Left ventricle myocardium superior (tissue), 1 donor: ENCODE measurements at places on chromosomes 2 and 18. TPM values are rescaled to one million over a fixed set of nuclear protein-coding genes. Genes with fewer than 3 reads are reported as not detected.

Gene GALNT13
- total RNA-seq = 0.15 TPM

Gene MDH1B
- 1.0 TPM for total RNA-seq

Gene PLEKHM3
- total RNA-seq = 13.3 TPM

Gene NOSTRIN
- 11.5 TPM for total RNA-seq

Gene UGT1A5
- not detected for total RNA-seq

Gene ICOS
- total RNA-seq = not detected

GRCh38 chr2:66283787-66284186, 151.1 kb upstream of the MEIS1 start:
- no peak for DNase-seq

GRCh38 chr2:146850746-146851145, 994.1 kb upstream of the ACVR2A start:
- DNase-seq = no peak

DNA sequence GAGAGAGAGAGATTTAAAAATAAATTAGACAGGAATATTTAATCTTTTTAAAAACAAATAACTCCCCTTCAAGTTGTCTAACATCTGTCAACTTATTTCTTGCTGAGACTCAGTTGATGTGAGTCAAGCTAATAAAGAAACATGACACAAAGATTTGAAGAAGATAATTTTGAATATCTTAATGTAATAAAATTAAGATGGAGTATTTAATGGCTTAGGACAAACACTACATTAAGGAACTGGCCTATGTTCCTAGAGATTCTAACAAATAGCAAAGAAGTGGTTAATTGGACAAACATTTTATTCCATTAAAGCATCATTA, 134.0 kb downstream of the INSIG2 start:
- no peak for DNase-seq

DNA sequence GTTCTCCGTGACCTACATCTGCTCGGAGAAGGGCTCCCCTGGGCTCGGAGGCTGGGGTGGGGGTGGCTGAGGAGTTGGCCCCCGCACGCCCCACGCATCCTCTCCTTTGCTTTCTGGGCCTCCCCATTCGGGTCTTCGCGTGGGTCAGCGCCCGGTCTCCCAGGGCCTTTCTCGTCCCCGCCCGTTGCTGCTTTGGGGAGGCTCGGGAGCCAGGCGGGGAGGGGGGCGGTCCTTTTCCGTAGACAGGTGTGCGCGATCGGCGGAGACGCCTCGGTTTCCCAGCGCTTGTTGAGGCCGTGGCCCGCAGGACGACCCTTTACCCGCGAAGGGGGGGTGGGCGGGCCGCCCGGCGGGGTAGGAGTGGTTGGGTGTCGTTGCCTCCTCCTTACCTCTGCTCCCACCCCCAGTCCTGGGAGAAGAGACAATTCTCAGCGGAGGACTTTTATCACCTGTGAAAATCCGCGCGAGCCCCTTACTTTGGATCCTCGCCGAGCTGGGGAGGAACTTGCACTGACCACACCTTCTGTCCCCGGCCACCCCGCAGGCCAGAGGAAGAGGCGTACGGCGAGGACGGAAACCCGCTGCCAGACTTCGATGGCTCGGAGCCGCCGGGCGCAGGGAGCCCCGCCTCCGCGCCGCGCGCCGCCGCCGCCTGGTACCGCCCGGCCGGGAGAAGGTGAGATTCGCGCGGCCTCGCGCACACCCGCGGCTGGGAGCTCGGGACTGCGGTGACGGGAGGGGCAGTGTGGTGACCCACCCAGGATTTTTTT, 2.6 kb downstream of the ADCYAP1 start:
- DNase-seq = peak; percentile 41

DNA sequence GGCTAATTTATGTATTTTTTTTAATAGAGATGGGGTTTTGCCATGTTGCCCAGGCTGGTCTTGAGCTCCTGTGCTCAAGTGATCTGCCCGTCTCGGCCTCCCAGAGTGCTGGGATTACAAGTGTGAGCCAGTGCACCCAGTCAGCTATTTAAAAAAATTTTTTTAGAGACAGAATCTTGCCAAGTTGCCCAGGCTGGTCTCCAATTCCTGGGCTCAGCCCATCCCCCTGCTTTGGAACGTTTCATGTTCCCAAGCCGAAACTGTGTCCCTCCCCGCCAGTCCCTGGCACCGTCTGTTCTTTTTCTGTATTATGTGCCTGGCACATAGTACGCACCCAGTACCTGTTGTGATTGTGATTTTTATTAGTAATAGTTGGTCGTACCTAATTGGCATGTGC, 63.1 kb upstream of the MGAT5 start:
- peak; percentile 75 for DNase-seq

- DNase-seq = no peak
These were observed 7.5 kb downstream of the SLC9A4 start for GRCh38 chr2:102480285-102481195.

- no peak for DNase-seq
These were observed 34.6 kb upstream of the SP9 start for GRCh38 chr2:174300114-174300513.

GRCh38 chr2:65850695-65851094, 418.3 kb upstream of the SPRED2 start:
- no peak for DNase-seq

GRCh38 chr2:207484444-207485391, 45.0 kb upstream of the CREB1 start:
- no peak for DNase-seq

DNA sequence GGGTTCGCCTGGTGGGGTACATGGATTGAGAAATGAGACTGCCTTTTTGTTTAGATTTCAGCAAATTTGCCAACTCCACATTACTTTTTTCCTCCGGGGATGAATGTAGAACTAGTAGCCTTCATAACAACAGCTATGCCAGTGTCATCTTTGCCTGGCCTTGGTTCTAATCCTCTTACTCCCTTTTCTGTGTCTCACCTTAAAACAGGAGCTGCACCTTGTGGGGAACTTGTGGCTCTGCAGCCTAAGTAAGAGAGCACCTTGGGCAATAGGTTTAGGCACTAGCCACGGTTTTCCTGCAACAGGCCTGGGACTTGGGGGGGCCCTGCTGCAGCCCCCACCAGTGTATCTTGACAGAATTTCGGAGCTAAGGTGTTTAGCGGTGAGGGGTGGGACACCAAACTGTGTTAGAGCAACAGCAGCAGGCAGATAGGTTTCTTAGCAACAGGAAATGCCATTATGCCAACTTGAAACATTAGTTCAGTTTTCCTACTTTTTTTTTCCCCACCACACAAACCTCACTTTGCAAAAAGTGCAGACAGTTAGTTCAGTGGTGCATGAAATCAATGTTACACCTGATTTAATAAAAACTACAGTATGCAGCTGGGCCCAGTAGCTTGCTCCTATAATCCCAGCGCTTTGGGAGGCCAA, 173.7 kb downstream of the PRKCE start:
- no peak for DNase-seq

- no peak for DNase-seq
These were observed 12.0 kb downstream of the ALPG start for GRCh38 chr2:232418466-232419244.

GRCh38 chr2:220703279-220703678, 868.8 kb downstream of the EPHA4 start:
- no peak for DNase-seq

DNA sequence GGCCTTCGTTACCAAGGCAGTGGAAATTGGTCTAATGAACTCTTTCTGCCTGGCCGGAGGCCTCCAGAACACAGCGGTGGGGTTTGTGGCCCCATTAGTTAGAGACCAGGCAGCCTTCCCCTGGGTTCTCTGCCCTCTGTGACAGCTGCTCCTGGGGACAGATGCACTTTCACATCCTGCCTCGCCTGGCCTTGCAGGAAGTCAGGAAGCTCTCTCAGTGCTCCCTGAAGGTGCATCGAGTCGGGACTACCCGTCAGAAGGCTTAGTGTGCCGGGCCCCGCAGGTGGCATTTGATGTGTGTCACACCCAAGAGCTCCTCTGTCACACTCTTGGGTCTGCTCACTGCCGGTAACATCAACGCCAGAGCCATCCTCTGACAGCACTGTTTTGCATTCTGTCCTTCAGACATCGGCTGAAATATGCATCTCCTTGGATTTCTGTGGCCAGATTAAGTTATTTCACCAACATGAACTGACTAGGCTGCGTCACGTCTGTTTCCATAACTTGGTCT, 158.3 kb downstream of the LDLRAD4 start:
- no peak for DNase-seq

DNA sequence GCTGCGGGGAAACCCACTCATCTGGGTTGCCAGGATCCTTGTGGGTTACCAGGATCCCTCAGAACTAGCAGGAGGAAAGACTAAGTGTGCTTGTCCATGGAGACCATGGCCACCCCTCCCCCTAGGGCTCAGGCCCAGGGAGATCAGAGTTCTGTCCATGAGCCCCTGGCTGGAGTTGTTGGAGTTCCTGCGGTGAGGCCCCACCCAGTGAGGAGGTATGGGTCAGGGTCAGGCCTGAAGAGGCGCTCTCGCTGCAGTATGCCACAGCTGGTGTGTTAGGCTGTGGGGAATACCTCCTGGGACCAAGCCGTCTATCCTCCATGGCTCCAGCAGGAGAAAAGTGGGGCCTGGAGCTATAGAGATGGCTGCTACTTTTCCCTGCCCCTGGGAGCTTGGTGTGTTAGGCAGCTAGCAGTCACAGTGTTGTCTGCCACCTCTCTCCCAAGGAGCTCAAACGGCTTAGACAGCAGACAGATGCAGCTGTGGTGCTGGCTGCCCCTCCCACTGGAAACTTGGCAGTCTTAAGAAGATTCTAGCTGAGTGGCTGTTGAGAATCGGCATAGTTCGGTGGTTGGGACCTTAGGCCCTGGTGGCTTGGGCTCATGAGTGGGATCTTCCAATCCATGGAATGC, 240.3 kb upstream of the CELF4 start:
- no peak for DNase-seq

GRCh38 chr2:20168727-20169696, 55.9 kb downstream of the SDC1 start:
- no peak for DNase-seq

DNA sequence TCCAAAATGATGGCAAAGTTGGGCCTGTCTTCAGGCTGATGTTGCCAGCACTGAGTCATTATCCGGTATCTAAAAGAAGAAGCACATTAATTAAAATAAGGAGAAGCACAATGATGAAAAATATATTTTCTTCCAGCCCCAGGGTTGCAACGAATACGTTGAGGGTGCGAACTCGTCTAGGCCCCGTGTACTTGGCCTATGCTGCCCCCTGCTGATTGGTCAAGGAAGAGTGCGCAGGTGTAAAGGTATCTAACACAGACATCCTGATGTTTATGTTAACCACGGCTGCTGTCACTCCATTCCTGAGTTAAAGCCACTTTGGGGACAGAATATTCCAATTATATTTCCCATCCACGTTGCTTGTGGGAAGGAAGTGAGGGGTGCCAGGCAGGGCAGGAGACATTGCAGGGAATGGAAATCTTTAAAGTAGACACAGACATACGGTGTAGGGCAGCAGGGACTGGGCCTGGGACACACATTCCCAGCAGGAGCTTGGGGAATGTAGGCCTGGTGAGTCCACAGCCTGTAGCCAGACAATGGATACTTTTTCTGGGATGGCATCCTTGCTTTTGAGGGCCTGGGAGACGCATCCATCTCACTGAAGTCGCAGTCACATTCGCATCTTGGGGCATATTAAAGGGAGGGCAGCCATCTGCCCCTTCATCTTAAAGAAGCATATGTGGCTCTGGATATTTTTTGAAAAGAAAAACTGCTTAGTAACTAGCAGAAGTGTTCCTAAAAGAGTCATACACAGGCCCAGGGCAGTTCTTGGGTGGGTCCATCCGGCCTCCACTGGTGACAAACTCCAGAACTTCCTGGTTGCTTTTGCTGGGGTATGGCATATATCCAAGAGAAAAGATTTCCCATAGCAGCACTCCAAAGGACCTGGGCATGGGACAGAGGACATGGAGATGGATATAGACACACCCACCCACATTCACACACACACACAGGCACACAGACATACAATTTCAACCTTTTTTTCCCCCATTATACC, 81.9 kb downstream of the CLIP4 start:
- DNase-seq = peak; percentile 68

DNA sequence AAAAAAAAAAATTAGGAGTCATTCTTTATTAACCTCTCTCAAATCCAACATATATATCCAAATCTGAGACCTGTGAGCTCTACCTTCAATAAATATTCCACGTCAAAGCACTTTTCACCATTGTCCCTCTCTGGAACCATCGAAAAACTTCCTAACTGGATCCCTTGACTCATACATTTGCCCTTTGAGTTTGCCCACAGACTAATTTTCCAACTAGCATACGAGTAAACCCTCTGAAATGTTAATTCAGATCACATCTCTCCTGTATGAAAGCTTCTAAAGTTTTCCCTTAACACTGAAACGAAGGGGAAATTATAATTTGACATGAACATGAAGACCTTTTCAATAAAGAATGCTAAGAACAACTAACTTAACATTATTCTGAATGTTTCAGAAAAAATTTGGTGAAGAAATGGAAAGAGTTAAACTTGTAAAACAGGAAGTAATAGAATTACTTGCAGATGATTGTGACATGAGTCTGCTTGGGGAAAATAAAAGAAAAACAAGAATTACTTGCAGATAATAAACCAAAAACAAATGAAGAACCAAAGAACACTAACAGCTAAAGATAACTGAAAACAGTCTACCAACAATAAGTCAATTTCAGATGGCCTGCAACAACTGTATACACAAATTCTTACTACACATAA, 110.6 kb downstream of the C2orf74 start:
- no peak for DNase-seq

- DNase-seq = no peak
These were observed 23.2 kb downstream of the SPEG start for GRCh38 chr2:219457784-219458369.

GRCh38 chr18:60981682-60982328, 351.4 kb upstream of the CDH20 start:
- no peak for DNase-seq

- peak; percentile 58 for DNase-seq
These were observed 31.1 kb downstream of the NAB1 start for GRCh38 chr2:190679813-190680591.

GRCh38 chr2:124501575-124502152, 476.6 kb downstream of the CNTNAP5 start:
- DNase-seq = peak; percentile 30

DNA sequence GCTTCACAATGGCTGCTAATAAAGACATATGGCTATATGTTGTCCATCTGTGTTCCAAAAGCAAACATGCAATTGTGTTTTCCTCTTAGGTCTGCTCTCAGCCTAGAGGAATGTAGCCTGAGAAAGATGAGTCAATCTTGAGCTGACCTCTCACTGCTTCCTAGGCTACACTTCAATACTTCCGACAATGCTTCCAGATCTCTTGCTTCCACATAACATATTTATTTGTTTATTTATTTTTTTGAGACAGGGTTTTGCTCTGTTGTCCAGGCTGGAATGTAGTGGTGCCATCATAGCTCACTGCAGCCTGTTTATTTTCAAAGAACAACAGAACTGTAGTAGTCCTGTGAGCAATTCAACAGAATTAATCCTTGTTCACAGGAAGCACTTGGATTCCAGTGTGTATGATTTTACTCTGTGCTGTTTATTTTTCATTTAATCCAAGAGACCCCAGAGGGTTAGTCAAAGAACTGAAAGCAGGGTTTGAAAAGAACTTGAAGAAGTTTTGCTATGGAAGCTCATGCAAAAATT, 437.9 kb downstream of the TXNL1 start:
- DNase-seq = no peak

DNA sequence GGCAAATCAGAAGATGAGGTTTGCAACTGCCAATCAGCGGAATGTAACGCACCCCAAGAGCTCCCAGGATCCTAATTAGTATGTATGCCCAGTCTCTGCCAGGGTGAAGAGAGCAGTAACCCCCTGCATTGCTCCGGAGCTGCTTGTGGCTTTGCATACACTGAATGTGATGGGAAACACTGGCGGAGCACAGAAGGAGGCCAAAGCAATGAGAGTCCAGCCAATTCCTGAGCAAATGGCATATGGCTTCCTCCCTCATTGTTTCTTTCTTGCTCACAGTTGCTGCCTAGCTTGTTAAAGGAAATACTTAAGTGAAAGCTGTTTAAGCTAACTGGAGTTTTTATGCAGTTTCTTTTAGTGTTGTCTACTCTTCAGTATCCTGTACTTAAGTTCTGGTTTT, 343.5 kb upstream of the NT5C1B start:
- DNase-seq = no peak
